ENCODE measurements at places on chromosomes 5 and 9.

GRCh38 chr5:132425009-132425937 lies 55.8 kb downstream of the SLC22A5 start:
- no peak for DNase-seq

DNA sequence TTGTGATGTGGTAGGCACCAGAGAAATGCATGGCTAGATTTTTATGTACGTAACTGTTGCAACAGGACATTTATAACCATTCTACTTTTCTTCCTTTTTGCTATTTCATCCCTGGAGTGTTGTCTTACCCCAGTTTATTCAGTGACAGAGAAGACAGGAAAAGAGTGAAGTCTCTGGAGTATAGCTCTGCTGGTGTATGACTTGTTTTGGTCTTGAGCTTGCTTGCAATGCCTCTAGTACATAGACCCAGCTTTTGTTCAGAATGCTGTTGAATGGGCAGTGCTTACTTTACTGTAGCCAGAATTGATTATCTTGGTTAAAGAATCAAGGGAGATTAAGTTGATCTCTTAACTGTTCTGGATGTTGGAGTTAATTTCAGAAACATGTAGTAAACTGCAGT lies 94.3 kb downstream of the PBX3 start:
- no peak for DNase-seq

GRCh38 chr9:126643945-126644527 lies 30.3 kb downstream of the LMX1B start:
- no peak for DNase-seq

DNA sequence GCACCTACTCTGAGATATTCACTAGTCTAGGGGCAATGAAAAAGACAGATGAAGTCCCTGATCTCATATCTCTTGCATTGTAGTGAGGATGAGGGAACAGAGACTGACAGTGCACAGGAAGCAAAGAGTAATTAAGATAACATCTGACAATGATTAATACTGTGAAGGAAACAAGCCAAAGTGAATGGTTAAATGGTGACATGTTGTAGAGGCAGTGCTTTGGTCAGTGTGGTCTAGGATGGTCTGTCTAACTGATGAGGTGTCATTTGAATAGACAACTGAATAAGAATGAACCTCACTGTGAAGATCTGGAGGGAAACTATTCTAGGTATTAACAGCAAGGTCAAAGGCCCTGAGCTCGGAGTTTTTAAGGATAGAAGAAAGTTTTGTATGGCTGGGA lies 333.3 kb upstream of the GRIA1 start:
- no peak for DNase-seq

GRCh38 chr5:78964889-78965288 lies 20.2 kb downstream of the ARSB start:
- no peak for DNase-seq

GRCh38 chr9:137588891-137589290 lies 1.4 kb downstream of the ZMYND19 start:
- no peak for DNase-seq

DNA sequence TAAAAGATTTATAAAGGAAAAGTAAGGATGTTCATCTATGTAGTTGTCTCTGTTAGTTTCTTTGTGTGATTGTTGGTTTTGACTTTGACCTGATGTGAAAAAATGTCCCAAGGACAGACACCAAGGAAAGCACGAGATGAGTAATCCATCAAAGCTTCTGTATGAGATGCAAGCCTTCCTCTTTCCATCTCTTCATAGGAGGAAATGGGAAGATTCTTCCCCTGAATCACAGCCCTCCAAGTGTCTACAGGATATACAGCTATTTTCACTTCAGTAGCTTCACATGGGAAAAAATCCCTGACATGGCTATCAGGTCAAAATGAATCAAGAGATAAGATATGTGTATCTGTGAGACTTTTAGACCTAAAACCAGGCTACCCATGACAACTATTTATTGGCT lies 29.0 kb upstream of the CEMIP2 start:
- no peak for DNase-seq

DNA sequence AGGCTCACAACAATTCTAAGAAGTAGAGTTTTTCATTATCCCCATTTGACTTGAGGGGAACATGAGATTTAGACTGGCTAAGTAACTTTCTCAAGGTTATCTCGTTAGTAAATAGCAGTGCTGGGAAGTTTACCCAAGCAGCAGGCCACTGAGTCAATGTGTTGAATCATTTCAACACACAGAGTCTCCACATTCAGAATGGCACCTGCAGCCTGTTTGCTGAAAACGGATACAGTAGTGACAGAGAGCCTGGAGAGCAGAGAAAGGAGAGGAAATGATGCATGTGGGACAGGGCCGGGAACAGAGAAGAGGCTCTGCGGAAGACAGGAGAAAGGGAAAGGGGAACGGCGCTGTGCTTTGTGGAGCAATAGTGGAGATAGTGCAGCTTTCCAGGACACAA lies 33.5 kb upstream of the ZSWIM6 start:
- DNase-seq, result no peak

DNA sequence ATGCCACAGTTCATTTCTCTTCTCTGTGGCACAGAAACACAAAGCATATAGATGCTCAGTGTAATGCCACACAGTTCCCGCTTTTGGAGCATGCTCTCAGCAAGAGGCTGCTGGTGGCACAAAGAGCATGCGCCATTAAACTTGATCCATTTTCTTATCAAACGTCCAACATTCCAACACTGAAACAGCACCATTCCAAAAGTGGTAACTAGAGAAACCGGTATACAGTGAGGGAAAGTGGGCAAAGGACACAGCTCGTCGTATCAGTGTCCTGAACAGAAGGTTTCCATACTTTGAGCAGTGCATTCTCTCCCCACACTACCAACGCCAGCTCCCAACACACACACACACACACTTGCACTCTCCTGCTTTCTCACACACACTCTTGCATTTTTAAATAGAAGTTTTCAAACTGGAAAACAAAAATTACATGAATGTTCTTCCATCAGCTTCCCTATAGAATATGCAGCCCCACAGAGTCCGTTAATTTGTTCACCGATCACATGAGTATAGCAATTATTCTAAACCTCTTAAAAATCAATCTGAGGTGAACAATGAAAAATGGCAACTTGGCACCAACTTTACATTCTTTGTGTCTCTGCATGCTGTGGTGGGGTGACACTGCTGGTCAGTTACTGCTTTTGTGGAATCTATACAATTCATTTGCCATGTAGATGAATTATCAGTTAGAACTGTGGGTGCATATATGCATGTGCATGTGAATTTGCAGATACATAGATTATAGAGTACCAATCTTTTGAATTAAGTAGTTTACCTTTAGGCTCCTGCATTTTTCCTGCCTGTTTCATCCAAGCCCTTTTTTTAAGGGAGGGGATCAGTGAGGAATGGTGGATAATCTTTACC lies 5.7 kb downstream of the NFIB start:
- no peak for DNase-seq

DNA sequence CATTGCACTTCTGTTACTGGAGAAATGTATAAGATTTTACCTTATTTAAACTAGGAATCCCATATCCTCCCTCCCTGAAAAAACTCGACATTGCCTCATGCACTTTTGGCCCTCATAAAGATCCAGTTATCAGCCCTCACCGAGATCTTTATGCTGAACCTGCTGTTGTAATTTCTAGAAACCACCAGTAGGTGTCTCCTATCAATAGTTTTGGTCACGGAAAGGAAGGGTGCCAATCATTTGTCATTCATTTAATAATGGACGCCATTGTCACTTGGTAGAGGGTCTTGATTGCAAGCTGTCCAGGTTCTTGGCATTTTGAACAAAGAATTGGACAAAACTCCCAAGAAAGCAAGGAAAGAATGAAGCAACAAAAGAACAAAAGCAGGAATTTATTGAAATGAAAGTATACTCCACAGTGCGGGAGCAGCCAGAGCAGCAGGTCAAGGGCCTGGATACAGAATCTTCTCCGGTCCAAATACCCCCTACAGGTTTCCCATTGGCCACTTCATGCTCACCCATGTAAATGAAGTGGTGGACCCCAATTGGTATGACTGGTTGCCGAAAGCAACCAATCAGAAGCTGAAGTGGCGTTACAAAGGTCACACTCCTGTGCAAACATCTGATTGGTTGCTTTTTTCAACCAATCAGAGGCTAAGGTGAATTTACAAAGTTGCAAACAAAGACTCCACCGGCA lies 524.3 kb downstream of the PSAT1 start:
- no peak for DNase-seq

GRCh38 chr5:81163651-81164050 lies 69.5 kb upstream of the CKMT2 start:
- no peak for DNase-seq

DNA sequence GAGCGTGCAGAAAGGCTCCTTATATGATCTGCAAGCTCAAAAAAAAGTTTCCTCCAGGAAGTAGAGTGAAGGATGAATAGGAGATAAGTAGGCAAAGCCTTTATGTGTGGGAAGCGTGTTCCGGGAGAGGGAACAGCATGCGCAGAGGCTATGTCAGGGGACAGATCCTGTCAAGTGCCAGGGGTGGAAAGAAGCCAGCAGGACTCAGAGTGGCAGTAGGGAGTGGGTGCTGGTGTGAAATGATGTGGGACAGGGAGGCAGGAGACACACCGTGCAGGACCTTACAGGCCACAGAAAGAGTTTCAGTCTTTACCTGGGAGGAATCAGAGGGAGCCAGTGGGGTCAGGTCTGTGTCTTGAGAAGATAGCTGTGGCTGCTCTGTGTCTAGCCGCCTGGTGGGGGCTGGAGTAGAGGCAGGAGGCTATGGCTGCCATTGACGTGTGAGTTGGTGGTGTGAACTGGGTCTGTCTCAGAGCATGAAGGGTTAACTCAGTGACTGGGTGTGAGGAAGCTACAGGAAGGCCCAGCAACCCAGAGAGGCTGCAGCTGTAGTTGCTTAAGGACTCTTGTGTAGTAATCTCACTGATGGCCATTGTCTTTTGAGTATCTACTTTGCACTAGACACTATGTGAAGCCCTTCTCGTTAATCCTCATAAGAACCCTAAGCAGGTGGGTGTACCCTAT lies 71.3 kb downstream of the PPARGC1B start:
- DNase-seq, result no peak

DNA sequence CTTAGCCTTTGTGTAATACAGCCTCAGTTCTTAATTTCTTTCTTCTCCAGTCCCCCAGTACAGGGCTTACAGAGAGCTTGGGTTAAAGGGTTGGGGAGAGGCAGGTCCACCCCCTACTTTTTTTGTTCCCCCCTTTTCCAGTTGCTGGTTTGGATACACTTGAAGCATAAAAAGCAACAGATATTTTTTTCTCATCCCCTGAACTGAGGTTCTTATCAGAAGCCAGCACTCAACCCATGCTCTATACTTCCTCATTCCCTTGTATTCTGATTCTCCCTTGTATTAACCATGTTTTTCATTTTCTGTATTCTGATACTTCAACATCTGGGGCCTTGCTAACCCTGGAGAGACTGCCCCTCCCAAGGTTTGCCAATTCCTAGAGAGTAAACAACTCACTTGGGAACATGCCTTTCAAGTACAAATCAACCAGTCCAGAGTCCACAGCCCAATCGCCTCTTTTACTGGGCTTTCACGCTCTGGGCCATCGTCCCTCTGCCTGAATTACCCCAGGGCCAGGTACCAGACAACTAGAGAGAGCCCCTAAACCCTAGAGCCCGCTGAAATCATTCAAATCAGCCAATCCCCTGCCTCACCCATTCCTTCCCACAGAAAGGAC lies 333.4 kb upstream of the PUM3 start:
- no peak for DNase-seq

DNA sequence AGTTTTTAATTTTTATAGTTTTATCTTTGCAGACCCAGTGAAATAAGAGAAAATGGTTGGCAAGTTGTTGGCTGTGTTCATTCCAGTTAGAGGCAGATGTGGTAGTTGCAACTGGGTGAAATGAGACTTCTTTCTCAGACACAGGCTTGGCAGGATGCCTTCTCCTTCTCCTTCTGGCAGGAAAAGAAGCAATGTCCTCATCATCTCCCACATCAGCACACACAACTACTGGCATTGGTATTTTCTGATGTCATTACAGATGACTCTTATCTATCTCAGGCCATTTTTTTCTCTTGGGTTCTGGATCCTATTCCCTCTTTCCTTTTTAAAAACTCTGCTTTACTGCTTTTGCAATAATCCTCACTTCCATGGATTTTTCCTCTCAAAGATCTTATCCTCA lies 103.3 kb upstream of the EDIL3 start:
- DNase-seq, result no peak

GRCh38 chr5:115516372-115516771 lies 28.2 kb downstream of the FEM1C start:
- no peak for DNase-seq

DNA sequence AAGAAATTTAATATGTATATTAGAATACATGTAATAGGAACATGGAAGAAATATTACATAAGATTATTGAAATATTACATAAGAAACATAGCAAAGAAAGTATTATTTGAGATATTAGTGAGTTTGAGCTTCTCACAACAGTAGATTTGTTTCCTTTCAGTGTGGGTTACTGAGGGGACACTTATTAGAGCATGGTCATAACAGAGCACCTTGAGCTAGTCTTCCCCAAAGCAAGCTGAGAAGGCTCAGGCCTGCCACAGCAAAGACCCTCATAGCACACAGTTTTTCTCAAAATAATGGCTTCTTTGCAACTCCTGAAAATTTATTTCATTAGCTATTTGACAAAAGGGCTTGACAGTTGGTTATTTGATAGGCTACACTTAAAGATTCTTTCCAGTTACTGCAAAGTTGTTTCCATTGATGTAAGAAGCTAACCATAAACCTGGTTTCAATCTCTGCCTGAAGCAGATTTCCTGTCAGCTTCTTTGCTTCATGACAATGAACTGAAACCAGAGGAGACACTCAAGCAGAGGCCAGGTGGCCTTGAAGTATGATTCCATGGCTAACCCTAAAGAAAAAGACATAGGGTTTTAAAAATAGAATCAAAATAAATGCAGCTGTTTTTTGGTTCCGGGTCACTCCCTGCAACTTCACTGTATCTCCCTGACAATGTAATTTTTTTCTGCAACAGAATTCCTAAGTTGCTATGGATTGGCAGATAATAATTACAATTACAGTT lies 68.6 kb downstream of the ERMP1 start:
- DNase-seq, result no peak

GRCh38 chr9:98975838-98976237 lies 32.1 kb downstream of the COL15A1 start:
- DNase-seq, result no peak

GRCh38 chr5:137735555-137736284 lies at the start of gene KLHL3:
Gene KLHL3, minus strand, starts transcription at chr5:137736089. Its CDS starts 443 bp downstream, at chr5:137735646.
- peak; percentile 28 for DNase-seq

DNA sequence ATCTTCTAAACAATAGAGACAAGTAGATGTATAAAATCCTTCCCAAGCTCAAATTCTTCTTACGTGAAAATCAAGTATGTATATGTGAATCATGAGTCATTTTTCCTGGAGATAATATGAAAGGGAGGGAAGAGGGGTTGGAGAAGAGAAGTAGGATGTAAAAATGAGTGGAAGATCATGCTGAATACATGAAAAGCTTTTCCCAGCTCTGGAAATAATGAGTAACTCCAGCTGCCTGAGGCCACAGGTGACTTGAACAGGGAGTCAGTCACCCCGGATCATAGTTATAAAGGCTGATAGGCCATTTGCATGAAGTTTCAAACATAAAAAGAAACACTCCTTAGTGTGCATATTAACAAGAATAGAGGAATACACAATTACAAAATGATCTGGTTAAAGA lies 486.7 kb downstream of the EFNA5 start:
- DNase-seq, result no peak

DNA sequence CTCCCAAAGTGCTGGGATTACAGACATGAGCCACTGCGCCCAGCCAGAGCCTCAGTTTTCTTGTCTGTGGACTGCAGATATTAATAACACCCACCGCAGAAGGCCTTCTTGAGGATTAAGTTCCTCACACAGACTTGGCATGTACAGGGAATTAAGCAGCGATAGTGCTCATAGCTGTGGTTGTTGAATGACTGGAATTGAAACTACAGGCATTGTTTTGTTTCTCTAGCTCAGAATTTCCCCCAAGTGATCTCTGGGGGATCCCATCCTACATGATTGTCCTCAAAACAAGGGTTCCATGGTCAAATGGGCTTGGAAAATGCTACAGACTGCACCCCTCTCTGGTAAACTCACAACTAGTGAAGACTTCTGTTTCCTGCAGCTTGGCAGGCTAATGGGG lies 44.2 kb upstream of the TDRD7 start:
- DNase-seq, result no peak
